ENCODE measurements at places on chromosomes 3 and 15.

DNA sequence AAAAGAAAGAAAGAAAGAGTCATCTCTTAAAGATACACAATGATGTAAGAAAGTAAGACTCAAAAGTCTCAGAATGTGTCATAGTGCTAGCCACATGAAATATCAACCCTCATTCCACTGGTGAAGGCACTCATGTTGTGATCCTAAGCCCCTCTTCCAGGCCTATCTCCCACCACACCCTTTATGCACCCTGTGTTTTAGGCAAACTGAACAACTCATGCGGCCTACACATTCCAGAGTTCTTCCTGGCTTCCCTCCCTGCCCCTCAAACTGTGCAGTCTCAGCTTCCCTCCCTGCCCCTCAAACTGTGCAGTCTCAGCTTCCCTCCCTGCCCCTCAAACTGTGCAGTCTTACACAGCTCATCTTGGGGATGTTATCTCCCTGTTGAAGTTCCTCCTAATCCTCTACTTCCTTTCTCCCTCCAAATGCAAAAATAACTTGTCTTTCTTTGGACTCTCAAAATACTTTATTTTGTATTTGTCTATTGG lies 69.0 kb upstream of the FNDC3B start:
- no peak for DNase-seq

GRCh38 chr3:18723206-18723810 lies 298.2 kb upstream of the SATB1 start:
- DNase-seq, result no peak

- DNase-seq, result no peak
Observed at GRCh38 chr3:166029507-166029906, 192.3 kb upstream of the BCHE start.

DNA sequence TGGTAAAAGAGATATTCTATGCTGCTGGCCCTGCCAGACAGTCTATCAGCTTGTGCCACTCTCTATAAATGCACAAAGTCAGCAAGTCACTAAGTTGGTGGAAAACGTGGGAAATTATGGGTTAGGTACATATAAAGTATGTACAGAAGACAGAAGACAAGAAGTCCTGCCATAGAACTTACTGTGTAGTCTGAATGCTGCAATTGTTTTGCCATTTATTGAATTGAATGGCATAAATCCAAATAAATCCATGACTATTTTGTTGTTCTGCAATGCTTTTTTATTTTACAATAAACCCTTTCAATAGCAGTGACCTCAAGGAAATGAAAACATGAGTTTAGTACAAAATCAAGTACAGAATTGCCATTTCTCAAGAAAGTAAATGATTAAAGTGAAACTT lies 34.1 kb upstream of the TM4SF1 start:
- DNase-seq, result no peak

DNA sequence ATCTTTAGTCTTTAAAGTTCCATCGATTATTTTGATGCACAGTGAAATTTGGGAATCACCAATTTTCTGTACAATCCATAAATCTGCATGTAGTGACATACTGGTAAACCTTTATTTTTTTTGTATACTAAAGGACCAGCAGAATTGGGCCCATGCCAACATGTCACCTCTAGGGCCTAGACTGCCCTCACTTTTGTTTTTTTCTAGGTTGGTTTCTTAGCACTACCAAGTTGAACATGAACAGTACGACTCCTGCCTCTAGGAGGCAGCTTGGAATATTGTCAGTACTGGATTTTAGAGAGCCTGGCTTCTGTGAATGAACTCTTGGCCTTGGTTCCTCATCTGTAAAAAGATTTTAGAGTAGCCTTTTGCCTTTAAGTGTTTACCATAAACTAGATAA lies 32.3 kb downstream of the NKIRAS1 start:
- peak; percentile 72 for DNase-seq

DNA sequence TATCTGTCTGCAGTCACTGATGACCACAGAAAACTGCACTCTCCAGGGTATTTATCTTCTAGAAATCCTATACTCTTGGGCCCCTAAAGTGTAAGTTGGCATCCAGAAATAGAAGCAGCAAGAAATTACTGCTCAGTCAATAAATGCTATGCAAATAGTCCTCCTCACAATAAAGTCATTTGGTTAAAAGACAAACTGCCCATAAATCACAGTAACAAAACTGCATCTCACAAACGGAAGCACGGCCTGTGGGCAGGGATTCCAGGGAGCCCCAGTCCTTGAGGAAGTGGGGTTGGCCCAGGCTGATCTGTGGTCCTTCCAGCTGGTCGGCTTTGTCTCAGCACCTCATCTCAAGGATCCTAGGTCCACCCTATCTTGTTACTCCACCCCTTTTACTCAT lies 29.7 kb upstream of the SPATA12 start:
- DNase-seq, result no peak

DNA sequence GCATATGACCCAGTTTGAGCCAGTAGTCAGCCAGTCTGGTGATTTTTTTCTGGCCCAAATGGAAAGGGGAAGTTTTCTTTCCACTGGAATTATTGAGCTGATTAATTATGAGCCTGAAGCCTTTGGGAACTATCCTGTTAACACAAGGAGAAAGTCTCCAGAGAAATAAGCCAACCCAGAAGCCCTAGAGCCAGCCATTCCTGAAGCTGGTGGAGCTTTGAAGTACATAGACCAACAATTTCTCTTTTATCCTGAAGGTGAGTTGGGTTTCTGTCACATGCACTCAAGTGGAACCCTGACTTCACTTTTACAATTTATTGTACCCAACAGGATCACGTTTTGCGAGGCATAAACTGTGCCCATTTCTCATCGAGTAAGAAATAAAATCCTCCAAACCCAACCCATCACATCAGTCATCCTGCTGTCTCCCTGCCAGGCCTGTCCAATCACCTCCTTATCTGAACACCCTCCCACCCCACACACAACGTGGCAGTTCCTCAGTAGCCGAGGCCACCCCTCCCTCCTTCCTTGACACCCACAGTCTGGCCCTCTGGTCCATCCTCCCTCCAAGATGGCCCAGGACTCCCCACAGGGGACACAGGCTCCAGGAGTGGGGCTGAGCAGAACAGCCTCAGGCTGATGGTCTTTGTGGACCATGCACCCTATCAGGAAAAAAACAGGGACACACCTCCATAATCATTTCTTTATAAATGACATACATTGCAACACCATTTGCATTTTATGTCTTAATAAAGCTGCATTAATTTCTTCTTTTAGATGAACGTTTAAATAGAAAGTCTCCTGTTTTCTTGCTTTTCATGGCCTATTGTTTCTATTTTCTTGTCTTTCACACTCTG lies 55.7 kb upstream of the GATA2 start:
- no peak for DNase-seq

- DNase-seq, result peak; percentile 71
Observed at GRCh38 chr15:67126551-67127330, 61.3 kb downstream of the SMAD3 start.

DNA sequence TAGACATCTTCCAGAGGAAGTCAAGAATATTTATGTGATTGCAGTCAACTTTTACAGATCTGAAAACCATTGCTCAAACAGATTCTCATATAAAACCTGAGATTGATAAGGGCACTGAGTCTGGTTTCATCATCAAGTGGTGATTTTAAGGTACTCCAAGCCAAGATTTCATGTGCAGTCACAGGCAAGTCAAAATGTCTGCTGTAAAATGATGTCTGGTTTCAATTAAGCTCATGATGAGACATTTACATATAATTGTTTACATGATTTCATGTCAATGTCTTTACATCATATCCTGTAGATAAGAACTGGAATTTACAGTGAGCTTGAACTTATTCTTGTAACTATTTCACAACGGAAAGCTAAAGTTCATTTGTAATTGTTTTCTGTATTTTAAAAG lies 1215.5 kb downstream of the ROBO2 start:
- DNase-seq, result no peak

DNA sequence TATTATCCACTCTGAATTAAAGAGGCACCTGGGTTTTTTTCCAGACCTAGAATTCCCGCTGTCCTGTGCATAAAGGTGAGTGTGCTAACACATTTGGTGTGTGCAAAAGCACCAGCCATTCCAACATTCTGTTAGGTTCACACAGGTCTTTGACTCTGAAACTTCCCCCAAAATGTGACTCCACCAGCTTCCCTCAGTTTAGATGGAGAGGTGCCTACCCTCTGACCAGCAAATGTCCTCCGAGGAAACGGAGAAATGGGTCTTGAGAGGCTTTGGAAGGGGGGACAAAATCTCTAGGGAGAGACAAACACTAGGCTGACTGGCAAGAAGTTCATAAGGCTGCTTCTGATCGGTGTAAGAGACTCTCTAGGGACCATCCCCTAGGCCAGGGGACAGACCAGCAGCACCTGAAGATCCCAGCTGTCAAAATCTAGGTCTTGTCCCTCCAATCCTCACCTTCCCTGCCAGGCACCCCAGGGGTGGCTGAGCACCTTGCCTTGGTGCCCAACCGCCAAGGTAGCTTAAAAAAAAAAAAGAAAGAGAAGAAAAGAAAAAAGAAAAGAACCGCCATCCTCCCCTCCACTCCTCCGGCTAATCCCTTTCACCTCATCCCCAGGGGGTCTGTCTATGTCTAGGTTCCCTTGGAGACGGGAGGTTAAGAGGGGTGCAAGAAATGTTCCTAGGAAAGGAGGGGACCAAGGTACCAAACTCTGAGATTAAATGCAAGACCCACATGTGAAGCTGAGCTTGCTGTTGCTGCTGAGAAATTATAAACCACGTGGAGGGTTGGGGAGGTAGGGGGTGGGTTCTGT lies 2.0 kb upstream of the MECOM start:
- DNase-seq, result no peak

GRCh38 chr15:25185156-25185710 lies 230.4 kb downstream of the SNRPN start:
- no peak for DNase-seq

DNA sequence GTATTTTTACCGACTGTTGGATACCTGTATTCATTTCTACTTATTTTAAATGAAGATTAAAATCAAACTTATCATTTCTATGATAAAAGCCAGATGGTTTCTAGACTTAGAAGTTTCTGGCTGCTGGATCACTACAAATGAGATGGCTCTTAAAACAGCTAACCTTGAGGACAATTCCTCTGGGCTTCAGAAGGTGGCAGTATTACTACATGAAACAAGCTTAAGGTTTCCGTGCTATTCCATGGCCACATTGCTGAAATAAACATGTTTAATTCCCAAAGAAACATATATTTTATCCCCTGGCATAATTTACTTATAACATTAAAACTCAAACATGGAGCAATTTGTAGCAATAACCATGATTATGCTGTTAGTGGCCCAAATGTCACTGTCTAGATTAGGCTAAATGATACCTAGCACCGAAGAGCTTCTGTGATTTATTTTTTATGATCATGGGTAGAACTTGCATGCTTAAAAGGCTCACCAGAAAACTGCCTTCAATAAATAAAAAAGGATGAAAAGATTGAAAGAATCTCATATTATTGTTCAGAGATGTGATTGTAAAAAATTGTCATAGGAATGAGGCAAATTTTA lies 204.0 kb upstream of the NANOGP8 start:
- peak; percentile 28 for DNase-seq

GRCh38 chr15:70240082-70240481 lies 142.4 kb upstream of the TLE3 start:
- no peak for DNase-seq

- DNase-seq, result no peak
Observed at GRCh38 chr3:60579734-60580133, 671.5 kb downstream of the FHIT start.

DNA sequence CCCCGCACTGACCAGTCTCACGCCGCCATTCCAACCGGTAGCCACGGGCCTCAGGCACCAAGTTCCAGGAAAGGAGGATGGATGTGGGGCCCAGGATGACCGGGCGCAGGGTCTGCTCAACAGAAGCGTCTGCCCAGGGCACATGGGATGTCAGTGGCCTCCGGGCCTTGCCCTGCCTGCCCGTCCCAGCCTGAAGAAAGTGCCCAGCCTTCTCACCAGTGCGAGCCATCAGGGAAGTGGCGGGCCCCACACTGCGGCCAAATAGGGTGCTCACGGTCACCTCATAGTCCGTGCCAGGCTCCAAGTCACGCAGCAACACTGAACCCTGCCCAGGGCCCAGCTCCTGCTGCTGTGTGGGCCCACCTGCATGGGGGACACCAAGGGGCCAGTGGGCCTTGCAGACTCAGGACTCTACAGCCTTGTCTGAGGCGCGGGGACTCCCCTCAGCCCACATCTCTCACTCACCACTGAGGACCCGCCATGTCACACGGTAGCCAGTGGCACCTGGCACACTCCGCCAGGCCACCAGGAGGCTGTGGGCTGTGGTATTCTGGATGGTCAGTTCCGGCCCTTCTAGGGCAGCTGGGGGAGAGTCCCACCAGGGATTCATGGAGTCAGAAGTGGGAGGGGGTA lies 3.1 kb downstream of the COL7A1 start:
- DNase-seq, result no peak

GRCh38 chr3:188624828-188625227 lies 470.9 kb downstream of the LPP start:
- DNase-seq, result no peak

DNA sequence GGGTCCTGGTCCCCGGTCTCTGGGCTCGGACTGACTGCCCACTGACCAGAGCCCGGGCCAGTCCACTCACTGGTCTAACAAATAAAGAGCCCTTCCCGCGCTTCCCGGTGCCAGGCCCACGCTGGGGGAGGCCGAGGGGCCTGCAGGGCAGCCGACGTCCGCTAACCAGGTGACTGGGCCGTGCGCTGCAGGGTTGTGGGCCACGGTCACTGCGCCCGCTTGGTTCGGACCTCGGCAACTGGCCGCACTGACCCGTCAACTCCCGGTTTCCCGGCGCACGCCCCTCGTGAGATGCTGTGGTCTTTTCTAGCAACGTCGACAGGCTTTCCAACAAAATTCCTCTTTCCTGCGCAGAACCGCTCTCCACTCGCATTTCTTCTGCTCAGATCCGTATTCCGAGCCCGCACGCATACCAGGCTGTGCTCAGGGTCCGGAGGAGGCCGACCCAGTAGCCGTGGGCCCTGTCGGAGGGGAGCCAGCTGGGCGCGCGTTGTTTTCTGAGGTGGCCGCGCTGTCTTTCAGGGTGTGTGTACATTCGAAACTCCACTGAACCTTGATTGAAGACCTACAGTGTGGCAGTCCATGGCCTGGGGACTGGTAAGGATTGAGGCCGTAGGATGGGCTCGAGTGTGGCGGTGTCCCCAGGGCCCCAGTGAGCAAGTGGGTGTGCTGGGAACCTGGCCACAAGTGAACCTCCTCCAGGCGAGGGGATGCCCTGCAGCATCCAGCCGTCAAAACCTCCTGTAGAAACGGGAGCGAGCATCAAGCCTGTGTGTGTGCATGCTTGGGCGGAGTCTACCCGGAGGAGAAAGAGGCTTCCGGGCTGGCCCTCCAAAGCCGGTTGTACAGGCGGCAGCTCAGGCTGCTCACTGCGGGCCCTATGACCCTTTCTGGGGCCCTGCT lies 875 bp upstream of the NT5DC2 start:
- DNase-seq, result no peak

DNA sequence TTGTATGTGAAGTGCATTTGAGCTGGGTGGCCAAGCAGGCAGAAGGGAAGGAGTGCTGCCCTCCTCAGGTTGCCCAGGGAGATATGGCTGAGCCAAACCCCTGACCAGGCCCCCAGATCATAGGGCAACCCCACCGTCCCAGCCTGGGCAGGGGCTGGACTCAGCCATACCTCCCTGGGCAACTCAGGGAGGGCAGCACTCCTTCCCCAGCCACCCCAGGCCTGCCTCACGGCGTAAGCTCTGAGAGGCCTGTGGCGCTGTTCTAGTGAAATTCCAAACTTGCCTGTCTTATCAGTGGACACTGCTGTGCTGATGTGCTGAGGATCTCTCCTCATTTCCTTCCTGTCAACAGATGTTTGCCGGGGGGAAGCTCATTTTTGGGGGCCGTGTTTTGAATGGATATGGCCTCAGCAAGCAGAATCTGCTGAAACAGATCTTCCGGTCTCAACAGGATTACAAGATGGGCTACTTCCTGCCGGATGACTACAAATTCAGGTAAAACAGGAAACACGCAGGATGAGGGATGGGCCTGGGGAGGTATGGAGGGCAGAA lies 57.6 kb upstream of the FGD5 start:
- DNase-seq, result no peak
